ENCODE measurements at places on chromosomes 5 and 9. TPM values are rescaled to one million over a fixed set of nuclear protein-coding genes. Genes with fewer than 3 reads are reported as not detected.

The ZNF462 gene
- total RNA-seq = 18.0 TPM

The ENC1 gene
- 119 TPM for total RNA-seq

The OR2K2 gene
- not detected for total RNA-seq

The SH3GL2 gene
- under 0.01 TPM for total RNA-seq

The CTXN3 gene
- not detected for total RNA-seq

The TTLL11 gene
- total RNA-seq = 5.9 TPM

The CCDC180 gene
- 2.2 TPM for total RNA-seq

The CARD6 gene
- 45.8 TPM for total RNA-seq

The CBY3 gene
- not detected for total RNA-seq

The RANBP17 gene
- 11.1 TPM for total RNA-seq

The NUTM2G gene
- not detected for total RNA-seq

The MOB3B gene
- total RNA-seq = 0.65 TPM

The NR5A1 gene
- total RNA-seq = not detected

The CD74 gene
- 0.98 TPM for total RNA-seq

The CATSPER3 gene
- total RNA-seq = under 0.01 TPM

The SLC25A2 gene
- total RNA-seq = 0.48 TPM

The ADRA1B gene
- total RNA-seq = 0.33 TPM

The FGD3 gene
- total RNA-seq = 0.19 TPM

Measured in vein endothelial cell (primary cell).